ENCODE measurements at places on chromosomes 11 and 22.

DNA sequence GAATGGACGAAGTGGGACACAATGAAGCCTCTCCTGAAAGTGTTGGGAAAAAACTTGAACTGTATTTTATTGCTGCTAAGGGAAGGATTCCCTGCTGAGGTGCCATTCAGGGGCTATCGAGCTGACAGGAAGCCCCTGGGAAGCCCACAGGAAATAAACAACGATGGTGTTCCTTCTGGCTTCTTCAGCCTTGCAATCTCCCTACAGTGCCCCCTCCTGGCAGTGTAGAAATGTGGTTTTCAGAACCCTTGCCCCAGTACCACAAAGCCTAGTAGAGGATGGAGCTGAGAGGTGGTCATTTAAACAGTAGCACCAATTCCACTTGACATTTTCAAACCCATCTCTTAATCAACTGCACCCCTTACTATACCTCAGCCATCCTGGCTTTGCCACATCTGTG lies 676.7 kb upstream of the ARHGAP42 start:
- no peak for DNase-seq

- DNase-seq = no peak
These were observed 51.8 kb downstream of the TTC28 start for GRCh38 chr22:28627791-28628190.

GRCh38 chr11:3135481-3136440 lies 29.3 kb downstream of the OSBPL5 start:
- peak; percentile 83 for DNase-seq

DNA sequence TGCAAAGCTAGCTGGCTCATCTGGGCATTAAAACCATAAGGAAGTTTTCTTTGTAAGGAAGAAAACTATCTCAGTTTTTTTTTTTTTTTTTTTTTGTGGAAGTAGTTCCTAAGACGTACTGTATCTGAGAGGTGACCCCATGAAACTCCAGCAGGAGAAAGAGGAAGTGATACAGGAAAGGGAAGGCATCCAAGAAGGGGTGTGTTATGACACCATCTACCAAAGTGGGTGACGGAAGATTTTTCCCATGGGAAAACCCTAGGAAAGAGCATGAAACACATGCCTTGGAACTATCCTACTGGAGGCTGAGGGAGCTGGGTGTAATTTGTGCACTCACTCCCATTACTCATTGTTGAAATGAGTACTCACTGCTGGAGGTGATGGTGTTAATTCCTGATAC lies 63.8 kb upstream of the ARHGAP20 start:
- no peak for DNase-seq

DNA sequence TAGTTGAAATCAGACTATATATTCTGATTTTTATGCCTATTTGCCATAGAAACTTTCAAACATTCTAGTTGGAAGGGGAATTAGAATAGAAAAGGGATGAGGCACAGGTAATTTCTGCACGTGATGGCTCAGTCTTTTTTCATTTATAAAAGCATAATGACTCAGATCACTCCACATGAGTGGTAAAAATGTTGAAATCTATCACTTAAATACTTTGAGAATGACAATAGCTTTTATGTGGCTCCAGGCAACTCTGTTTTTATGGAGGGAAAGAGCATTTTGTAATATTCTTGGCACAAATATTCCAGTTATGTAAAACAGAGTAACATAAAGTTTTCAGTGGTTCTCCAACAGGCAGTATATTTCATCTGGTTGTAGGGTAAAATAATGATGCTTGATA lies 5.9 kb upstream of the MMP3 start:
- no peak for DNase-seq

- DNase-seq = no peak
These were observed 55.9 kb downstream of the BMAL1 start for GRCh38 chr11:13333456-13333957.

GRCh38 chr11:61985869-61986268 lies 18.4 kb upstream of the FTH1 start:
- no peak for DNase-seq

DNA sequence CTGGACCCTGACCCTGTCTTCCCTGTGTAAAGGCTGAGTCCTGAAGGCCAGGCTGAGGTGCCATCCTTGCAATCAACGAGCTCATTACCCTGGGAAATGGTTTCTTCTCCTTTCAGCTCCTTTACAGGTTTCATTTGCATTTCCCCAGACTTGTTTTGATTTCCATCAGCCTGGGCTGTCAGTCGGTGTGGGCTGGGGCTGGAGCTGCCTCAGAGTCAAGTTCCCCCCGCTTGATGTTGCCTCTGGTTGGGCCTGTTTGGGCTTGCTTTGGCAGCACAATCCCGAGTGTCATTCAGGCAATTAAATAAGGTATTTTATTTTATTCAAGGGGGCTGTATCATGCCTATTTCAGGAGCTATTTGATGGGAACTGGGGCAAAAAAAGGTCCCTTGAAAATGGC lies 424.9 kb downstream of the INSC start:
- DNase-seq = no peak

- no peak for DNase-seq
These were observed 22.4 kb downstream of the RTCB start for GRCh38 chr22:32389685-32390084.

DNA sequence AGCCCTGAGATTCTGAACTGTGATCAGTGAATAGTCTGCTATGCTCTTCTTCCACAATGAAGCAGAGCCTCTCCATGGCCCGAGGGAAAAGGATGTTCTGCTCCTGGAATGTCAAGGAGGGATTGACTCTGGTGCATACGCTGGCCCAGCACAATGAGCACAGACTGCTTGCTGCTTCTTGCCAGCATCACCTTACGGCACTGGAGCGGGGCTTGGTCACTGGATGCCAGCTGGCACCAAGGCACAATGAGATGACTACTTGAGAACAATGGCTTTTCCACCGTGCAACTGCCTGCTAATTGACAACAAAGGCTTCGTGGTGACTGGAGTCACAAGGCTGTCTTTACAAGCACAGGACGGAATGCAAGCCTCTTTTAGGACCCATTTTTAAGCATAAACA lies 139.2 kb downstream of the DSCAML1 start:
- peak; percentile 78 for DNase-seq

DNA sequence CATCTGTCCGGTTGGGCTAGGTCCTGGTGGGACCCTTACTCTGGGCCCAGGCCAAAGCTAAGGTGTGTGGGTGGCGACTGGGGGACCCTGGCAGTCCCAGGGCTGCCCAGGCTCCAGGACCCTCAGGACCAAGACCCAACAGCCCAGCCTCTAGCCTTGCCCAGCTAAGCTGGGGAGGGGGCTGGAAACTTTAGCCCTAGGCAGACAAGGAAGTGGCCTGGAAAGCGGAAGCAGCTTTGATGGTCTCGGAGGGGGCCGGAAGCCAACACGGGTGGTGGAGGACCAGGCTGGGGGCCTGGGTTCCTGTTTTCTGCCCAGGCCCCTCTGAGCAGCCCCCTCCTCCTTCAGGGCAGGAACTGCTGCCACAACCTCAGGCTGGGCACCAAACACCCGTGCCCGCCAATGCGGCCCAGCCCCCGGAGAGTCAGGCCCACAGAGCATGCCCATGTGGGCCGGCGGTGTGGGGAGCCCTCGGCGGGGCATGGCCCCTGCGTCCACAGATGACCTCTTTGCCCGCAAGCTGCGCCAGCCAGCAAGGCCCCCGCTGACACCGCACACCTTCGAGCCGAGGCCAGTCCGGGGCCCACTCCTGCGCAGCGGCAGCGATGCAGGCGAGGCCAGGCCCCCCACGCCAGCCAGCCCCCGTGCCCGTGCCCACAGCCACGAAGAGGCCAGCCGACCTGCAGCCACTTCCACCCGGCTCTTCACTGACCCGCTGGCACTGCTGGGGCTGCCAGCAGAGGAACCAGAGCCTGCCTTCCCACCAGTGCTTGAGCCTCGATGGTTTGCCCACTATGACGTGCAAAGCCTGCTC lies 2.8 kb downstream of the SIPA1 start:
- DNase-seq = peak; percentile 19

DNA sequence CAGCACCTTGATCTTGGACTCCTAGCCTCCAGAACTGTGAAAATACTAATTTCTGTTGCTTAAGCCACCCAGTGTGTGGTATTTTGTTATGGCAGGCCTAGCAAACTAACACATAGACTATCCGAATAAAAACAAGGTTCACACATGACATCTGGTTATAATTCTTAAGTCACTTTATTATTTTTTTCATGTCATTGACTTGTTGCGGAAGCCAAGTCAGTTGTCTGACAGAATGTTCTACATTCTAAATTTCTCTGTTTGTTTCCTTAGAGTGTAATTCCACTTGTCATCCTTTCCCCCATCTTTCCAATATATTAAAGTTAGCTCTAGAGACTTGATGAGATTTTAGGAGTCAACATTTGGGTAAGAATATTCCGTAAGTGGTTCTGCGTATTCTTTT lies 40.6 kb downstream of the RAB30 start:
- no peak for DNase-seq

GRCh38 chr22:23569716-23570115 lies 10.4 kb downstream of the IGLL1 start:
- no peak for DNase-seq

DNA sequence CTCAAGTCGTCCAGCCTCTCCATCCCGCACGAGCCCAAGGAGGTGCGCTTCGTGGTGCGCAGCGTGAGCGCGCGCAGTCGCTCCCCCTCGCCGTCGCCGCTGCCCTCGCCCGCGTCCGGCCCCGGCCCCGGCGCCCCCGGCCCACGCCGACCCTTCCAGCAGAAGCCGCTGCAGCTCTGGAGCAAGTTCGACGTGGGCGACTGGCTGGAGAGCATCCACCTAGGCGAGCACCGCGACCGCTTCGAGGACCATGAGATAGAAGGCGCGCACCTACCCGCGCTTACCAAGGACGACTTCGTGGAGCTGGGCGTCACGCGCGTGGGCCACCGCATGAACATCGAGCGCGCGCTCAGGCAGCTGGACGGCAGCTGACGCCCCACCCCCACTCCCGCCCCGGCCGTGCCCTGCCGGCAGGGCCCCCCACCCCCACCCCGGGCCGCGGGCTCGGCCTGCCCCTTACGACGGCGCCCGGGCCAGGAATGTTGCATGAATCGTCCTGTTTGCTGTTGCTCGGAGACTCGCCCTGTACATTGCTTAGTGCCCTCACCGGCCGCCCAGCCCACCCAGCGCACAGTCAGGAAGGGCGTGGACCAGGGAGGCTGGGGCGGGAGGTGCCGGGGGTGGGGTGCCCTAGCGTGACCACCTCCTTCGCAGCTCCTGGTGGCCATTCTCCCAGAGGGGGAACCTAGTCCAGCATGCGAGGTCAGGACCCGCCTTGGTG lies 6.9 kb upstream of the ACR start:
- peak; percentile 80 for DNase-seq

- DNase-seq = no peak
These were observed 30.4 kb downstream of the CYTH4 start for GRCh38 chr22:37312549-37313183.

DNA sequence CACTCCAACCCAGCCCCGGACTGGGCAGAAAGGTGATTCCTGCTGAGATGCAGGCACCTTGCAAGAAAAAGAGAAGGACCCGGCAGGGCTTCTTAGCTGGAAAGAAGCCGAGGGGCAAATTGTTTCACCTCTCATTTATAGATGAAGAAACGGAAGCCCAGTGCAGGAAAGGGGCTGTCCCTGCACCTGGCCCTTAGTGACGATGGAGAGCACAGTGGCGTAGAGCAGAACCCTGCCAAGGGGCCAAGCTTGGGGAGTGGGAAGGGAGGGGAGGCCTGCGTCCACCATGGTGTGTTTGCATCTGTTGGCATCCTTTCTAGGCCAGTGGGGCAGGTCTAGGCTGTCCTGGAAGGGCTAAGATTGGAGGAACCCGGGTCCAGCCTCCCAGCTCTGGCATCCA lies 7.8 kb upstream of the MS4A15 start:
- no peak for DNase-seq

DNA sequence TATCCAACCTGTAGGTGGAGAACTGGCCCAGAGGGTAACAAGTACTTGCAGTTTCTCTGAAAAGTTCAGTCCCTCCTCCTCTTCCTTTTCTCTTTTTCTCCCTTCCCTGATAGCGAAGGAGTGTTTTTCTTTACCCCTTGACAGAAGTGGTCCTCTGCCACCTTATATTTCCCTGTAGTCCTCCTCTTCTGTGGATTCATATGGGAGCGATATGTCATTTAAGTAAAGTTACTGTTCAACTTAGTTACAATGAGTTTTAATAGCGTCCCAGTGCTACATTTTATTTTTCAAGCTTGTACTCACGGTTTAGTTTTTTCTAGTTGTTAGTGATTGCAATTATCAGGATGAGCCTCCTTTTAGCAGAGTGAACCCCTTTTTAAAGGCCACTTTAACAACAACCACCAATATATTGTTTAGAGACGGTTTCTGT lies 1.4 kb downstream of the PCF11 start:
- DNase-seq = no peak

DNA sequence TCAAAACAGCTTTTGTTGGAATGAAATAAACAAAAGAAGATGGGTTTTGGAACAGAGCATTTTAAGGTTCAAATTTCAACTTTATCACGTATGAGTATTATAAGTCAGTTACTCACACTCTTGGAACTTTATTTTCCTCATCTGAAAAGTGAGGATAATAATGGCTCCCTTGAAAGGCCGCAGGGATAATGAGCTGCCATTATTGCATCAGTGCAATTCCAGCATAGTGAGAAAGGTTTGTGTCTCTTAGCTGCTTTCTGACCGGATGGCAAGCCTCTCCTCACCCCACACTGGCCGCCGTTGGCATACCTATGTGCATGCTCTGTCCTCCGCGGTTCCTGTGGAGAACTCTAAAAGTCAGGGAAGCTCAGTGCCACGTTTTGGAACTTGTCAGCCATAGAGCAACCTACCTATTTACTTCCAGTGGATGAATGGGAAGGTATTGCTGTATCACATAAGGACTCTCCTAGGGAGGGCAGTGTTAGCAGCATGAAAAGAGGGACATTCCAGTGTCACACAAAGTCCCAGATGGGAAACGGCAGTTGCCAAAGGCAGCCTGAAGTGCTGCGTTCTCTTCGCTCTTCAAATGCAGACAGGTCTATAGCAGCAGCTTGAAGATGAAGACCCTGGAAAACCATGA lies 368.9 kb downstream of the NTM start:
- DNase-seq = no peak

DNA sequence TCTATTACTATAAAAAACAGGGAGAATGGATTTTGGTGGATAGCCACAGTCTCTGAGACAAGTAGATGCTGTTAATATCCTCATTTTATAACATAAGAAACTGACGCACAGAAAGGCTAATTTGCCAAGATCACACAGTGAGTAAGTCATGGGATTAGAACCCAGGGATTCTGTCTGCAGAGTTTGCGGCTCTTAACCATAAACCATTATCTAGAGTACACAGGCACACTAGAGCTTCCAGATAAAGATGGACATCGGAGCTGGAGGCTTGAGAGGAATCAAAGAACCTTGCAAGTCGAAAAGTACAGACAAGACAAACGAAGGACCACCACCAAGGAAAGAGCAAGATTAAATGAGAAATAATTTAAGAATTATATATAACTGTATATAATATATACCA lies 11.3 kb downstream of the LGALS12 start:
- DNase-seq = no peak

DNA sequence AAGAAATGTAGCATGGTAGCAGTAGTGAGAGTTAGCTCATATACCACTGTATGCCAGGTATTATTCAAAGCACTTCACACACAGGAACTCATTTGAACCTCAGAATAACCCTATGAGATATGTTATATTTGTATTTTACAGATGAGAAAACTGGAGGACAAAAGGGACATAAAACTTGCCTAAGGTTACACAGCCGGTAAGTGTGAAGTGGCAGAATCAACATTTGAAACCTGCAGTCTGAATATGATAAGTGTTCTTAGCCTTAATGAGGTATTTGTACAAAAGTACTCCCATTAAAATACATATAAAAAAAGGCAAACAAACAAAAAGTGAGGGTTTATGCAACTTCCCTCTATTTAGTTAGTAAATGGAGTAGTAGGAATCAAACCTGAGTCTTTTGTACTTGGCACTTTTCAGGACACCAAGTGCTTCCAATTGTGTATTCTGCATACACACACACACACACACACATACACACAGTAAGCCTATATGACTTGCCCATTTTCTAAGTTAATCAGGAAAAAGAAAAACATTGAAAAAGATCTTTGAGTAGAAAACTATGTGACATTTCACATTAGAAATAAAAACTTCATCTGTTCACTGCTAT lies 223.9 kb upstream of the FOLH1 start:
- no peak for DNase-seq

All from posterior cingulate gyrus (tissue), 11 donors.